Activated CD8-positive, alpha-beta memory T cell treated with anti-CD3 and anti-CD28 coated beads, Interleukin-2, amount 10 ng/mL, durations not matched to agents 7 days and 5 days (primary cell): ENCODE measurements at places on chromosomes 3 and 15. TPM values are rescaled to one million over a fixed set of nuclear protein-coding genes. Genes with fewer than 3 reads are reported as not detected.
A peak's percentile ranks its signal among the peaks of the same experiment; 100 is the strongest.

GRCh38 chr3:193498215-193498614 lies 56.5 kb downstream of the ATP13A4 start:
- no peak for DNase-seq

GRCh38 chr3:27713435-27714145 lies 8.5 kb downstream of the EOMES start:
- no peak for DNase-seq

DNA sequence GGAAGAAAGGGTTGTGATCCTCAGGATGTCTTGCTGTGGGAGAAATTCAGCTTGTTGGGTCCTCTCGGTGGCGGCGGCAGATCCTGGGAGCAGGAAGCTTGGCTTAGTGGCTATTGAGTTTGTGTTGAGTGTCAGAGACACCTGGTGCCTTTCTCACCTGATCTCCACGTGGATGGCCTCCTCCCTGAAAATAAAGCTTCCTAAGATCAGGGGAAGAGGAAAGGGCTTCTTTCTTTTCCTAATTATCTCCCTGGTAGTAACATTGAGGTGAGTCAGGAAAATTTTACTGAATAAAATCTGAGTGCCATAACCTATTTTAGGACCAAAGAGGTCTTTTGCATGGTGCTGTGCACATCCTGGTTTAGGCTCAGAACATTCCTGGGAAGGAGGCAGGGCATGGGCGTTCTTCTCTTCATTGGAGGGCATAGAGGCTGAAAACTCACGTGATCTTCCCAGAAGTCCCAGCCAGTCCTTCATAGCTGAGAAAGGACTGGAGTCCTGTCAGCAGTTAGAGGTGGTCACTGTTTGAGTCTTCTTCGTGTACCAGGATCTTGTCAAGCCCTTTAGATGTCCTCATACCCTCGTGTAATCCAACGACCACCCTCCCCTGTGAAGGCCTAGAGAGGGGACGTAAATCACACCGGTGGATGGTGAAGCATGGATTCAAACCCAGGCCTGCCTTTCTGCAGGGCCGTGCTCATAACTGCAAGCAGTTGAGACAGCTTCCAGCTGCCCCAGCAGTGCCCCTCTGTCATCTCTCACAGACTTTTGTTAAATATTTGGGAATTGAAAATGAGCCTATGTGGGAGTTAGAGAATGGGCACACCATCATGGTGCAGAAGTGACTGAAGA lies 1.1 kb downstream of the CMTM8 start:
- DNase-seq = no peak

DNA sequence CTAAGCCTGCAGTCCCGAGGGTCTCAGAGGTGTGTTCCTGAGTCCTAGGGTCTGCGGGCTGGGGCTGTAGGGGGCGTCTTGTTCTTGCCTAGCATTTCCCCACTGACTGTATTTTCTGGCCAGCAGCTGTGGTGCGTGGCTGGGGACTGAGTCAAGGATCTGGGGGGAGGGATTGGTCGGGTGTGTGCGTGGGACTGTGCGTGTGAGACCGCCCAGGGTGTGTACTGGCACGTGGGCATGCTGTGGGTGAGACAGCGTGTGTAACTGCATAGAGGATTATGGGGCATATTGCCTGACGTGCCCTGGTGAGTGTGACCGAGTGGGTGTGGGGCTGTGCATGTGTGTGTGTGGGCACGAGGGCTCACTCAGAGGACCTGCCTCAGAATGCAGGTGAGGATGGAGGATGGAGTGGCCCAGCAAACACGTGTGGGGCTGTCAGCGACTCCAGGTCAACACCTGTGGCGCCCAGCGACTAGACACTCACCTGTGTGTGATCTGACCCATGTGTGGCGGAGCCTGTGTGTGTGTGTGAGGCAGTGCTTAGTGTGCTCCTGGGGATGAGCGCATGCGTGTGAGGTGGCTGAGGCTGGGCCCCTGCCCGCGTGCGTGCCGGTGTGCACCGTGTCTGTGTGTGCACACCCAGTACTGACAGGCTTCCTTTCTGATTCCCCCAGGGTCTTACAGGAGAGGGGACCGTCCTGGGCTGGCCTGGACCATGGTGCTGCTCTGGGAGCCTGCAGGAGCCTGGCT lies 20.9 kb downstream of the FBLN2 start:
- DNase-seq = no peak

DNA sequence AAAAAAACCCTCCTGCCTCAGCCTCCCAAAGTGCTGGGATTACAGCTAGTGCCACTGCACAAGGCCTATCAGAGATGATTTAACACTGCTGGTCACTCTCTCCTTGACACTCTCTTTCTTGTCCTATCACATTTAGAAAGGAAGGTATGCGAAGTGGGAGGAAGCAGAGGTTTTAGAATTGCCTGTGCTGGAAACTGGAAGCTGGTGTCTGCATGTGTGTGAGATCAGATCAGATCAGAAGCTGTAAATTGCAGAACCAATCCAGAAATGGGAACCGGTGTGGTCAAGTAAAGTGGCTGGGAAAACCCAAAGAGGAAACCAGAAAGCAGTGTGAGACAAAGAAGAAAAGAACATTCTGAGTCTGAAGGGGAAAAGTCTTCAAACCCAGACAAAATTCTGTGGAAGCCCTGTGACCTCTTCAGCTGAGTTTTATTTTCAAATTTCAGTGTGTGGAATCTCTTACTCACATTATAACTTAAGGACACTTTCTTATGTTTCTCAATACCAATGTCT lies 2.8 kb downstream of the EFHB start:
- peak; percentile 65 for DNase-seq

GRCh38 chr15:57557810-57558209 lies 33.9 kb upstream of the MYZAP start:
- no peak for DNase-seq

DNA sequence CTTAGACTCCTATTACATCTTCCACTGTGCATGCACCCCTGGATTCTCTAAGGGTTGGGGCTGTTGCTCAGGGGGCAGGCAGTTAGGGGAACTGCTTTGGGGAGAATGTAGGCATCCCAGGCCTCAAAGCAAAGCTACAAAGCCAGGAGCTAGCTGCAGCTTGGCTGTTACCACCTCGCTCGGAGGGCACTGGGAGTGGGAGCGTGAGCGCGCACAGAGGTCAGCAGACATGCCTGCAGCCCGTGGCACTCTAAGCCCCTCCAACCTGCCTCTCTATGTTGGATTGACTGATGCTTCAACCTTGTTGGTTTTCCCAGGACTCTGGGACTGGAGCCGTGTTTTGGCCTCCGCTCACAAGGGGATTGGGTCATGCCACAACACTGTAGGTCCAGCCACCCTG lies 69.8 kb downstream of the CPN2 start:
- no peak for DNase-seq

GRCh38 chr3:37824090-37824953 lies 37.4 kb upstream of the CTDSPL start:
- DNase-seq = no peak

DNA sequence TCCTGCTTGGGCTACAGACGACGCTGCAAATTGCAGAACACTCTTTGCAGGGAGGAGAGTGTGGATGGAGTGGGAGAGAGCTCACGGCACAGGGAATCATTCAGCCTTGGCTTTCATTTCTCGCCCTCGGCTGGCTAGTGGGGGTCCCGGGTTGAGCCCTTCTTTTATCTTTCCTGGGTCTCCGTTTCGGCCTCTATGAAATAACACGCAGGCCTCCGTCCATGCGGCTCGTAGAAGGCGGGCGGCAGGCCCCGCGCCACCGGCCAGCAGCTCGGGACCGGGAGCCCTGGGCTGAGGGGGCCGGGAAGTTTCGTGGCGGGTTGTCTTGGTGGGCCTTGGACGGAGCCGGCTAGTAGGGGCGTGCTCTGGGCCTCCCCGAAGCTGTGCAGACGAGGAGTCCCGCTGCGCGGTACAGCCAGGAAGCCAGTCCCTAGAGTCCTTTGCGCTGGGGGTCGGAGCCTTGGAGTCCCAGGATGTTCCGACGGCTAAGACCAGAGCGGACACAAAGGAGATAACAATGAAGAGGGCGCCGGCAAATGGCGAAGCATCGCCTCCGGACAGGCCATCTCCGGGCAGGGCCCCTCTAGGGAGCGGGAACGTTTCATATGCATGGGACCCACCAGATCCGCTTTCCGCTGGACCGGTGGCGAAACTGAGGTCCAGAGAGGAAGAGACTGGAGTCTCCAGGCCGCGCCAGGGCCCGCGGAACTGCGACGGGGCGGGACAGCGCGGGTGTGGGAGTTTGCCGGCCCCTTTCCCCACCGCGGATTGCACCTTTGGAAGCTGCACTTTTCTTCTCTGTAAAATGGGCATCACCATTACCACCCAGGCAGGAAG lies 4.3 kb downstream of the RNU6-1 start:
- no peak for DNase-seq

- DNase-seq = no peak
These were observed 111.8 kb upstream of the TMC3 start for GRCh38 chr15:81485806-81486205.

DNA sequence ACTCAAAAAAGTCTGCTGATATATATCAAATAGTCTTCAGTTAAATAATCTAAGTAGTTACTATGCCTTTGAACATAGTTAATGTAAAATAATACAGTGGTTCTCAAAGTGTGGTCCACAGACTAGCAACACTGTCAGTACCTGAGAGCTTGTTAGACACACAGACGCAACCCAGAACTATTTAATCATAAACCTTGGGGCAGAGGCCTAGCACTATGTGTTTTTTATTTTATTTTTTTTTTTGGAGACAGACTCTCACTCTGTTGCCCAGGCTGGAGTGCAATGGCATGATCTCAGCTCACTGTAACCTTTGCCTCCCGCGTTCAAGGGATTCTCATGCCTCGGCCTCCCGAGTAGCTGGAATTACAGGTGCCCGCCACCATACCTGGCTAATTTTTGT lies 34.7 kb downstream of the GRAMD1C start:
- DNase-seq = no peak

DNA sequence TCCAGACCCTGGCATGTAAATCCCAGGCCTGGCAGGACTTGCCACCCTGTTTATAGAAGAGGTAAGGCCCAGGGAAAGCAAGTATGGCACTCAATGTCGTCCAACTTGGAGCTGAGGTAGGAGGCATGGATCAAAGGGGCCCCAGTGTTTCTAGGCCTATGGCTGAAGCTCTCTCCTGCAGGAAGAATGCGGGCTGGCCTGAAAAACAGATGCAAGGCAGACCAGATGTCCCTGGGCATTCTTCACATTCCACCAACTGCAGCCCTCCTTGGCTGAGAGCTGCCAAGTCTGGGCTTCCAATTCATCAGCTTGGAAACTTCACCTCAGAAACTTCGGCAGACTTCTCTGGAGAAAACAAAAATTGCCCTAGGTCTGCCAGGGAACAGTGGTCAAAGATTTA lies 22.2 kb downstream of the MESD start:
- DNase-seq = no peak

GRCh38 chr3:152050903-152051302 lies 177.5 kb downstream of the SUCNR1 start:
- no peak for DNase-seq

DNA sequence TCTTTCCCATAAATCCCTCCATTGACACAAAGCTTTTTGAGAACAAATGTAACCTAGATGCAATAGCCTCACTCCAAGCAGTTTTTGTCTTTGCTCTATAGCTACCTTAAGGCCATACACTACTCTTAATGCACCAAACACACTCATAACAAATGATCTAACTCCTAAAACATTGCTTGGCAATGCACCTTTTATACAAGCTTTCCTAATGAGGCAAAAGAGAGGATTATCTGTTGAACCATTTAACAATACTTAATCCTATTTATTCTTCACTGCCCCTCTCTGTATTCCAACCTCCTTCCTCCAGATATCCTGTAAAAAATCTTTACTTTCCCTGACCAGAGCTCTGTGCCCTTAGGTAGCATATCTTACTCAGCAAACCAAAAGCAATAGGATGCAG lies 558.1 kb upstream of the MDFIC2 start:
- no peak for DNase-seq

GRCh38 chr3:58722561-58722960 lies 56.0 kb upstream of the FAM3D start:
- DNase-seq = no peak

DNA sequence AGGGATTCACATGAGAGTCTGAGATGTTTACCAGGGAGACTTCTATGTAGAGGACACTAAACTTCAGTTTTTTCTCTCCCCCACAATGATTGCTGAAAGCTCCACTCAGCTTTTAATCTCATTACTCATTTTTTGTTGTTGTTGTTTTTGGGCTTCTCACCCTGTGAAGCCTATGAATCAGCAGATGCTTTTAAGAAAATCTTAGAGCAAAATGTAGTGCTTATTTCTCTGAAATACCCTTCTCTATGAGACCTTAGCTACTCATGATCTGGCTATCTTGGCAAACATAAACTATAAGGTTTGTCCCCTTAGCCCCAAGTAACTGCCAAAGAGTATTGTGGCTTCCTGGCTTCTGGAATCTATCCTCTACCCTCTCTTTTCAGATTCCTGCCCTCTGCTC lies 537.3 kb downstream of the OCA2 start:
- DNase-seq = no peak

GRCh38 chr3:151431940-151432339 lies 28.9 kb downstream of the IGSF10 start:
- no peak for DNase-seq

DNA sequence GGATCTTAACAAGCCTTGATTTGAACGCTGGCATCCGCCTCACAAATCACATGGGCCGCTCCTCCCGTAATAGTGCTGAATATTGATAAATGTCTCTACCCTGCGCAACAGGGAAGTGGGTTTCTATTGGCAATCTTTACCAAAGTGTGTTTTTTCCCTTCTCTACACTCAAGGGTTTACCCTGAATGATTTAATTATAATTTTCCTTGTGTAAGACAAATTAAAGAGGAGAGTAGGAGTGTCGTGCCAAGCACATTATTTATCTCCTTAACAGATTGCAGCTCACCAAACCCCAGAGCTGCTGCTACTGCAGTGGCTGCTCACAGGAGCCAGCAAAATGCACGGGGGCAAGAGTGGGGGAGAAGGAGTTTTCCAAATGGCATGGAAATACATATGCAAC lies 545.8 kb downstream of the FOXP1 start:
- no peak for DNase-seq

DNA sequence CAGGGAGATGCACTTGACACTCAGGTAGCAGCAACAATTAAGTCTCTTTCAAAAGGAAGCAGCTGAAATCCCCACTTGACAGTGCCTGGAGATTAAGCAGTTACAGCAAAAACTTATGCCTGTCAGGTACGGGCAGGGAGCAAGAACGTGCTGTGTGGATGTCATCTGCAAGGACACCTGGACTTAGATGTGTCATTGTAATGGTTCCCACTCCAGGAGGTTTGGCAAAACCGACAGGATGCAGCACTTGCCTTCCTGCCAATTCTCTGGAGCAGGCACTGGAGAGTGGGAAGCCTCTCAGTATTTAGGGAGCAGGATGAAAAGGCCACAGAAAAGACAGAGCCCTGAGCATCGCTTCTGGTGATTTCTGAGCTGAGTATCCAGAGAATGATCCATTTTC lies 292.4 kb downstream of the PDCD6IP start:
- DNase-seq = no peak

GRCh38 chr15:82742134-82742533 lies 32.5 kb upstream of the AP3B2 start:
- DNase-seq = no peak

GRCh38 chr3:129233538-129233937 lies 15.9 kb upstream of the COPG1 start:
- DNase-seq = no peak

- DNase-seq = no peak
These were observed 40.7 kb downstream of the GASK1A start for GRCh38 chr3:43019826-43020225.

The MESP1 gene
- 5.1 TPM for total RNA-seq

The ZNF501 gene
- 2.5 TPM for total RNA-seq

The GRM2 gene
- 0.55 TPM for total RNA-seq

The CLK3 gene
- total RNA-seq = 140 TPM

The CDV3 gene
- total RNA-seq = 263 TPM

The PP2D1 gene
- total RNA-seq = not detected
